Right lobe of liver (tissue), 6 donors: ENCODE measurements at places on chromosomes 2 and 18.

DNA sequence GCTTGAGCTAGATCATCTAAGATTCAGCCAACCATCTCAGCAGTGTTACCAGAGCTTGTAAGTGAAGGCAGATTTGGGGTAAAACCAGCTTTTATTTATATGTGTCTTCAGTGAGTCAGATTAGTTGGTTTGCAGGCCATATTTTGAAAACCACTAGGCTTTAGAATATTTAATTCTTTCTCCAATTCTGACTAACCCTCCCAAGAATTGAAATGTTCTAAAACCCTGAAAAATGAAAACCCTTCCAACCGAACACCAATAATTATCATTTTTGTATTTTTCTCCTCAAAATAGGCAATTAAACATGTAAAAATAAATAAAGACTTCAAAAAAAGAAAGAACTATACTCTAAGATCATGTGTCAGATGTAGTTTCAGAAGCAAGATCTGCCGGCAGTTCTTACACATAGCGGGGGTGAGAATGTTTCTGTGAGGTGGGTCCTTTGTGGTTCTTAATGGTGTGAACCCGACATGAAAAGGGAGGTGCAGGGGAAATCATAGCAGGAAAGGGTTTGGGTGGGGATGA, 14.2 kb downstream of the PLEK start:
- no peak for DNase-seq

DNA sequence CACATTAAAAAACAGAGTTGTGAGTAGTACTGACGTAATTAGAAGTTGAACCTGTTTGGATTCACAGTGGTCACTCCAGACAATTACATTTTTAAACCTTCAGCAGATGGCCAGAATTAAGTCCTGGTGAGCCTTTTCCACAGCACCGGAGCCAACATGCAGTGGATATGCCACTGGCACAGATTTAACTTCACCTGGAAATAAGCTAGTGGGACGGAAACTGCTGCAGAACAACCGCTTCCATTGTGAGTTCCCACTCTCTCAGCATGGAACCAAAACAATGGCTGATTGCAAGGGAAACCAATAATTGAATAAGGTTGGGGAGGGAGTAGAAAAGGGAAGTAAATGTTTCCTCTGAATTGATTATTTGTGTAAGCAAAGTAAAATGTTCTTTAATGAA, 515.1 kb downstream of the STK39 start:
- no peak for DNase-seq

- no peak for DNase-seq
These were observed 8.0 kb downstream of the ME2 start for GRCh38 chr18:50886929-50887328.

DNA sequence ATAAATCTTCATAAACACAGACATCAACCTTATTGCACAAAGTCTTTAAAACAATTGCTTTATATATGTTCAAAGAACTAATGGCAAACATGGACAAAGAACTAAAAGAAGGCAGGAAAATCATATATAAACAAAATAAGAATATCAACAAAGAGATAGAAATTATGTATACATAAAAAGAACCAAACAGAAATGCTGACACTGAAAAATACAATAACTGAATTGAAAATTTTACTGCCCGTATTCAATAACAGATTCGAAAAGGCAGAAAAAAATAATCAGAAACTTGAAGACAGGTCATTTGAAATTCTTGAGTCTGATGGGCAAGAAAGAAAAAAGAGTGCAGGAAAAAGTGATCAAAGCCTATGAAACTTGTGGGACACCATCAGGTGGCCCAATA, 22.0 kb upstream of the TFCP2L1 start:
- DNase-seq, result no peak

DNA sequence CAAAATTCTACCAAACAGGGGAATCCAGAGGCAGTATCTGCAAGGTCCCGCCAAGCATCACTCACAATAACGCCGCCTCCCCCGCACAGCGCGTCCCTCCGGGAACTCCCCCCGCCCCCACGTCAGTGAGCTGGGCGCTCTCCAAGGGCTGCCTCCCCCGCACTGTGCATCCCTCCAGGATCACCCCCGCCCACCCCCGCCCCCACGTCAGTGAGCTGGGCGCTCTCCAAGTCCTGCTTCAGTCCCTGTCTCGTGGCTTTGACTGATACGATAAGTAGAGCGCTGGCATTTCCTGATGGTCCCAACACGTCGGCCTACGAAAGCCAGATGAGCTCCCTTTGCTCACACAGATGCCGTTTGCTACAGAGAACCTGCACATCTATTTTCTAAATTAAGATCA, 130.7 kb upstream of the TPO start:
- no peak for DNase-seq

DNA sequence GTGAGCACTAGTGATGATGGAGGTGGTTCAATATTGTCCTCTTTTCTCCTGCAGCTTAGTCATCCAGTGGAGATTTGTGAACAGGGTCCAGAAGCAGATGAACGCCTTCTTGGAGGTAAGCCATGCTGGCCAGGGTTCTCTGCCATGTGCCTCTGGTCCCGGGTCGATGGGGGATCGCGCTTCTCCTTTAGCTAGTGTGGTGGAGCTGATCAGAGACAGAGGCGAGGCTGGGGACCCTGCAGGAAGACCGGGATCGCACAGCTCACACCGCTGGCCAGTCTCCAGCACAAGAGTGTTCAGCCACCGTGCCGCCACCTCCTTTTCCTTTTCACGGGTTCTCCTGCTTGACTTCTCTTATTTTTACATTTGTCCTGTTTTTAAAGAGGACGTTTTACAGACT, 243.4 kb downstream of the ALPK2 start:
- no peak for DNase-seq

DNA sequence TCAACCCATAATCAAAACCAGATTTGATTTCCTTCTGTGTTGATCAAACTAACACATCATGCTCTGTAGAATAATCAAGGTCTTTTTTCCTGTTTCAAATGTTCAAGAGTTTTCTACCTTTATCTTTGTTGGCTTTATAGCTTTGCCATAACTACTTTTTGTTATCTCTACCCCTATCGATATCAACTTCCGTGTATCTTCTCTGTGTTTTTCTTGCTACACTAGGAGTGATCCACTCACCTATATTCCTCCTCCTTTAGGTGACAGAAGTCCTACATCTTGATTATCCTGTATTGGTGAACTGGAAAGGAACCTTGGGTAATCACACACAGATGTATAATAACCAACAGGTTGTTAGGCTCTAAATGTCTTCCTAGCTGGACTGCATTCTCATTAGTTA, 85.5 kb downstream of the LTBP1 start:
- no peak for DNase-seq

DNA sequence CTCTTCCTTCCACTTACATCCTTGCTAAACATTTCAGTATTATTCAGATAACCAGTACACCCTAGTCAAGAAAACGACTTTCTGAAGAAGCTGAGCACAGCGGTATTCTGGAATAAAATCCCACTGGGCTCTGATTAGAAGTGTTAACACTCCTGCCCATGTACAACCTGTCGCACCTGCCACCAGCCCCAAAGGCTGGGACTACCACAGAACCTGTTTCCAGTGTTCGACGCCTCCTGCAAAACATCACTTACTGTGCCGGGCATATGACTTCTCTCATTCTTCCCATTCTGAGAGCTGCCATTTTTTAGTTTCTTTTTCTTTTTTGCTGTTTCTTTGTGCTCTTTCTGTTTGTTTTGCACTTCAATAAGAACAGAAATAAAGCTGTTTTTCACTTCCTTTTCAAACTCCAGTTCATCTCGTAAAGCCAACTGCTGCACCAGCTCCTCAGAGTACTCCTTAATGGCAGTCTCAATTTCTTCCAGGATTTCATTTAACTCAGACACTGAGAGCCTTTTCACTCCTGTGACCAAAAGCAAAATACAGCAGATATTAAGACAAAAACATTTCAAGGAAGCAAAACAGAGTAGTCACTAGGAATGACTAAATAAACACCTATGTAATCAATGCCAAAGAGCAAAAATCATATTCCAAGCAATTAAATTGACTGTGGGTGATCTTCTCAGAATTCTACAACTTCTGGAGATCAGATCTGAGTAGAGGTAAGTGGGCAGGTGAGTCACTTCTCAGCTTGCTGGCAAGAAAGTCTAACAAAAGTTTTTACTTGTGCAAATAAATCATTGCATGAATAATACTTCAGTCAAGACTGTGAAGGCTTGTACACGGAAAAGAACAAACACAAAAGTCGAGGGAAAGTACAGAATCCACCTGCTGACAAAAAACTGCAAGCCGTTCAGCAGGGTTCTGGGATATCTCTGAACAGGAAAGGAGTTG, 19.3 kb downstream of the FEZ2 start:
- no peak for DNase-seq

DNA sequence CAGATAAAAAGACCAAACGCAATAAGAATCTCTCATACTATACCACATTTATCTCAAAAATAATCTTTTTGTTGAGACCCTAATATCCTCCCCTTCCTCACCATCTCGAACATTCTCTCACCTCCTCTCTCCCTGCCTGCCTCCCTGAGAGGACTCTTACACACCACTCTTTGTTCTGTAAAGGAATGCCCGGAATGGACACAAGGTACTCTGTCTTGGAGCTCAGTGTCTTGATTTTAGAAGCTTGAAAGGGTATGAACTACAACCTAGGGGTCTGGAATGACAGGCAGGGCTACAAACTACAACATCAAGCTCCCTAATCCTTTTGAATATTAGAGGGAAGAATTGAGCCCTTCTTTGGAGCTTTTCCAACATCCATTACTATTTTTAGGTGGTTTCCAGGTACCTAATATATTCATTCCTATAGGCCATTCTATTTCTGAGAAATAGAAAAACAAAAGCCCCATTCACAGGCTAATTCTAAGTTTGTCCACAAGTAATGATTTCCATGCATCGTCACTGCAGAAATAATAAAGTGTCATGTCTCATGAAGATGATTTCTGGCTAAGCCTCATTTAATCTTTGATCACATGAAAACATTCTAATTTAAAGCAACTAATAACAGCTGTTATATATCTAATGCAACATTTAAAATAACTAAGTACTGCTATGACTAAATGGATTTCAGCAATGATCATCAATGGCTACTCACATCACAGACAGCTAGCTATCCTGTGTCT, 60.6 kb downstream of the LRP2 start:
- no peak for DNase-seq

GRCh38 chr2:179376881-179377280, 112.2 kb upstream of the SESTD1 start:
- DNase-seq, result no peak

- no peak for DNase-seq
These were observed 96.9 kb downstream of the TSHZ1 start for GRCh38 chr18:75307530-75307929.

GRCh38 chr2:159029936-159030335, 61.5 kb downstream of the TANC1 start:
- DNase-seq, result no peak

GRCh38 chr18:3283253-3283863, 21.4 kb downstream of the MYL12B start:
- DNase-seq, result no peak

DNA sequence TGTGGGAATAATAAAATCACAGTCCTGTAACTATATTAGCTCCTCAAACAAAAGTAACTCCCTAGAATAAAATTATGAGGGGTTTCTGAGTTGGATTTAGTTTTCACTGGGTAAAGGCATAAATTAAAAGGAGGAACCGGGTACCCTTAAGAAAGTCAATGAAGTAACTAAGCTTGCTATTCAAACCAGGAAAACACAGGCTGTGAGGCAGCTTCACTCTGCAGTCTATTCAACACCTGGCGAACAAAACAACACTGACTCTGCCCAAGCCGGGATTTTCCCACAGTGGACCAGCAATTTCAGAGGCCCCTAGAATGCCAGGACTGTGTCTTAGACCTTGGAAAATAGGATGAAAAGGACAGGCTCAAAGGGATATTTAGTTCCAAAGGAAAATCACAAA, 24.6 kb upstream of the CREB1 start:
- no peak for DNase-seq

- DNase-seq, result no peak
These were observed 7.5 kb downstream of the RALBP1 start for GRCh38 chr18:9482790-9483189.

DNA sequence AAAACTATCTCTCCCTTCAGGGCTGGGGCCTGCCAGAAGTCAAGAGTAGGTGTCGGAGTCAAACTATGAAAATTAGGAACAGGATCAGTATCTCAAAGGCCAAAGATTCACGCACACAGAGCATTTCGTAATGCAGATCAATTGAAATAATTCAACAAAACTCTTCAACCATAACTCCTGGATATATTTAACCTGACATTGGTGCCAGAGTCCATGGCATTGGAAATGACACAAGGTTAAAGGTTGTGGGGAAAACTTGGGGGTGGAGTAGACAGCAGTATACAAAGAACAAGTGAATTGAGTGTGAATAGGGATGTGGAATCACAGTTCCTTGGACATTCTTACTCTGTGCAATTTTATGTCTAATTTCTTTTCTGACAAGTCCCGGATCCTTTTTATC, 788.0 kb upstream of the GYPC start:
- DNase-seq, result no peak

GRCh38 chr2:3192920-3193319, 184.7 kb downstream of the EIPR1 start:
- DNase-seq, result no peak

- no peak for DNase-seq
These were observed 5.0 kb downstream of the RUFY4 start for GRCh38 chr2:218074031-218074430.

GRCh38 chr18:22166069-22166950, 3.1 kb upstream of the GATA6 start:
- peak; percentile 69 for DNase-seq

- DNase-seq, result no peak
These were observed 44.4 kb downstream of the CRACDL start for GRCh38 chr2:98891591-98891990.

- DNase-seq, result no peak
These were observed at the start of gene COL6A3 for GRCh38 chr2:237413777-237414661. TSS of gene COL6A3 (minus strand) at chr2:237414164. CDS start at chr2:237396817, 17,347 bp downstream.

- peak; percentile 82 for DNase-seq
These were observed 245.0 kb upstream of the FN1 start for GRCh38 chr2:215680605-215681598.

GRCh38 chr2:85662899-85663593, 5.0 kb downstream of the SFTPB start:
- DNase-seq, result no peak

GRCh38 chr2:178886006-178886405, 78.8 kb upstream of the TTN start:
- DNase-seq, result no peak

GRCh38 chr2:222733846-222734702, 62.6 kb downstream of the MOGAT1 start:
- DNase-seq, result no peak

GRCh38 chr2:213934560-213934959, 476.3 kb upstream of the VWC2L start:
- no peak for DNase-seq

GRCh38 chr2:200862532-200863000, 1.9 kb downstream of the CLK1 start:
- no peak for DNase-seq

- no peak for DNase-seq
These were observed 633.2 kb upstream of the PKDCC start for GRCh38 chr2:41414486-41415230.

- DNase-seq, result no peak
These were observed 160.4 kb downstream of the KLHL29 start for GRCh38 chr2:23545396-23545795.

- no peak for DNase-seq
These were observed 61.0 kb upstream of the TAF1B start for GRCh38 chr2:9782197-9782719.
